ENCODE measurements at places on chromosomes 2 and 18.

DNA sequence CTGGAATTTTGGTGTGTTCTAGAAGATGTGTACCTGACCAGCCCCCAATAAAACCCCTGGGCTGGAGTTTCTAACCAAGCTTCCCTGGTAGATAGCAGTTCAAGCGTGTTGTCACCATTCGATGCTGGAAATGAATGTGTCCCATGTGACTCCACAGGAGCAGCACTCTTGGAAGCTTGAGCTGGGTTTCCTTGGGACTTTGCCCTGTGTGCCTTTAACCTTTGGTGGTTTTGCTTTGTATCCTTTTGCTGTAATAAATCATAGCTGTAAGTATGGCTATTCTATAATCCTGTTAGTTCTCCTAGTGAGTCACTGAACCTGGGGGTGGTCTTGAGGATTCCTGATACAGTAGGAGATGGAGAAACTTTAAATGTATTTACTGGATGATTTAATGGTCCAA is 65.2 kb downstream of the KLHL14 start:
- DNase-seq, result no peak

DNA sequence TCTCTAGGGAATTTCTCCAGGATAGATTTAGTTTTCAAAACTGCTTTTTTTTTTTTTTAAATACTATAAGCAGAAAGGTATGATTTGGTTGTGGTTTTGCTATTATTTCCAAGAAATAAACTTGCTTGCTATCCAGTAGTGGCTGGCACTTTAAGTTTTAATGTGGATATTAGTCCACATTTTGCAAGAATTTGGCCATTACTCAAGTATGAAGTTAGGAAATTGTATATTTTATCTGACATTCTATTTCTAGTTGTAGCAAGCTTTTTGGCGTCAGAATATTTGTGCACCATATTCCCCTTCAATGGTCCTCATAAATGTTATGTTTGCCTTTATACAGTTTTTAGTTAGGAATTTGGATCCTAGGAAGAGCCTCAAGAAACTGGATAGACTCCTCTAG is 226.3 kb downstream of the ZNF521 start:
- no peak for DNase-seq

DNA sequence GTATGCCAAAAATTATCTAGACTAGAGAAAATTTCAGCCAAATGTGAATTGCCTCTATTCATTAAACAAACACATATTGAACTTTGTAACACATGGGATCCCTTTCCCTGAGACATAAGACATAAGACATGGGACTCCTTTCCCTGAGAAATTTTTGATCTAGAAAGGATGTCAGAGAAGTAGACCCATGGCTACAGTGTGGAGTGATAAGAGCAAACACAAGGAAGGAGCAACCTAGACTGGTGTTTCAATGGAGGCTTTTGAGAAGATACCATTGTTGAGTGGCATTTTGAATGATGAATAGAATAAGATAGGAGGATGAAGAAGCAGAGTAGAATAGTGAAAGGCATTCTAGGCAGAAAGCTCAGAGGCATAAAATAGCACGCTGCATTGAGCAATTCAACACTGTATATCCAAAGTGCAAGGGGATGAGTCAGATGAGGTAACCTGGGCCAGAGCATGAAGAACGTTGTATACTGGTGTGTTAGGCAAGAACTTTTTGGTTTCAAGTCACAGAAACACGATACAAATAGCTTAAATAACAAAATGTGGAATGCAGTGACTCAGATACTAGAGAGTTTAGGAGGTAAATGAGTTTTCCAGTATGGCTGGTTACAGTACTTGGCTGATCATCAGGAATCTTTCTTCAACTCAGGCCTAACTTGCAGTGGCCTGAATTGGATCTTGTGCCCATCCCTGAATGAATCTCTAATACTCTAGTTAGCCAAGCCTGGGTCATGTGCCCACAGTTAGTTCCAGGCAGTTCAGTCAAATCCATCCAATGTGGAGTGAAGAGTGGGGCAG is 129.8 kb upstream of the TANK start:
- DNase-seq, result no peak

GRCh38 chr2:28048341-28048740 is 157.8 kb downstream of the BABAM2 start:
- no peak for DNase-seq

- no peak for DNase-seq
Observed at GRCh38 chr2:139160836-139161235, 380.6 kb upstream of the NXPH2 start.

DNA sequence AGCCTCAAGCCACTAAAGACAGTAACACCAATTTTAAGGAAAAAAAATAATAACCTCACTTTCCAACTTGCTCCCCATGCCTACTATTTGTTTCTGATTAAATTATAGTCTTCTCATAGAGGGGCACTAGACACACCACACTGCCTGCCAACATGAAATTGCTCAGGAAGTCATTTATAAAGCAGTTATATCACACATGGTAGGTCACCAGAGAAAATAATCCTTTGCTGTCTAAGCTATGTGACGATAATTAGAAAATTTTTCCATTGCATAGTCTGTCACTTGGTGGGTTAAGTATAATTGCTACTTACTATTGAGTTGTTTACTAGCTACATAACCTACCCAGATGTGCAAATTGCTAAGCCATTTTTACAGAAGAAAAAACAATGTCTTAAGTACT is 85.2 kb downstream of the INO80D start:
- DNase-seq, result no peak

GRCh38 chr18:12911025-12911928 is 27.2 kb upstream of the PTPN2 start:
- DNase-seq, result no peak

DNA sequence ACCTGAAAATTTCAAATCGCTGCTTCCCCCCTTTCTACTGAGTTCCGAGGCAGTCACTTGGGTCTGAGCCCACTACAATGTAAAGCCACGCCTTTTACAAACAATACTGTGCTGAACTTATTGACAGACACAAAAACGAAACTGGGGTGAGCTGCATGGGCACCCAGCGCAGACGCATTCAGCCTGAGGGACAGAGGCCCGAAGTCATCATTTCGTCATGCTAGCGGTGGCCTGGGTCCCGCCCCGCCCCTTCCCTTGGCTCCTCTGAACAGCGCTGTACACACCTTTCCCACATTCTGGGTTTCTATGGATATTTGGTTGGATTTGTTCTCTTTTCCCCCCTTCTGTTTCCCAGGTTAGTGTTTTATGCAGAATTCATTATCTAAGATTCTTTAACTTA is 71.7 kb downstream of the EIPR1 start:
- no peak for DNase-seq

DNA sequence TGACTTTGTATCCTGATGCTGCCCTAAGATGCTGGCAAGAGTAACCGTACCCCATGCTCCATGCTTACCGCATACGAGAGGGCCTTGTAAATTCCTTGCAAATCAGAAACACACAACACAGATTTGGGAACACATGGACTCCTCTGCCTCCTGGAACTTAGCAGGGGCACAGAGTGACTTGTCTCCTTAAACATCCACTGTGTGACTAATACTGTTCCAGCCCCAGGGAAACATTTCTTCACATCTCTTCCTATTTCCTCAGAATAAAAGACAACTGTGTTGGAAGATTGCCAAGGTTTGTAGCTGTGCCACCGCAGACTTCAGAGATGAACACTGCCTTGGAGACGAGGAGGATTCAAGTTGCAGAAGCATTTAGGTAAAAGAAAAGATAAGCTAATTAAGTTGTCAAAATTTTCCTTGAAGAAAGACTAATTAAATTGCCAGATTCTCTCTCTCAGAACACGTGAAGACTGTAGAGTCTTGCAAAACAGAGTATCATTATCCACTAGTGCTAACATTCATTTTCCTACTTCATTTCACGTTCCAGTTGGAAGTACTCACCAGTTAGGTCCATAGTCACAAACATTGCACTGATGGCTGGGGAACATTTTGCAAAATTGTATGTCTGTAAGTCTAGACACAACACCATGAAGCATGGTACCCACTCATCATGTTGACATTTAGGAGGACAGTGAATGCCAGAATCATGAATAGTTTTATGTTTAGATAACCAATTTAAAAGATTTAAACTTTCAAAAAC is 188.8 kb downstream of the TSN start:
- DNase-seq, result no peak

Data from cortex of kidney (tissue), 1 donor.